ENCODE measurements at places on chromosomes 3 and 15. TPM values are rescaled to one million over a fixed set of nuclear protein-coding genes. Genes with fewer than 3 reads are reported as not detected.

- DNase-seq, result no peak
Observed at GRCh38 chr3:66128623-66129022, 89.9 kb upstream of the MAGI1 start.

- no peak for DNase-seq
Observed at GRCh38 chr15:38733331-38733730, 168.7 kb upstream of the RASGRP1 start.

GAP43 gene
- 1.4 TPM for total RNA-seq

- DNase-seq, result no peak
Observed at GRCh38 chr3:149820183-149820582, 7.2 kb downstream of the RNF13 start.

DNA sequence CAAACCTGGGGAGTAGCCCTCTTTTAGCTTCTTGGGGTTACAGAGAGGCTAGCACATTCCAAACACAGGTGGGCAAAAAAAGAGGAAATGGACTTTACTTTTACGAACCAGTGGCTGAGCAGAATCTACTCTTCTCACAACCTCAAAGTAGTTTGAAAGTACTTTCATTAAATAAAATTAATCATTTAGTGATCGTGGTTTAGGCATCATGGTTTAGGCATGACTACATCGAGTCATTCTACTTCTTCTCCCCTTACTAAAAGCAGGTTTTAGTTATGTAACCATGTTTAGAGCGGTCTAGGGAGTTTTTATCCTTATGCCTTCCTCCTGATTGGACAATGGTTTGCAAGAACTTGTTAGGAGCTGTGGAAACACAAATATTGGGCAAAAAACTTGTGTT, 2.5 kb upstream of the GREM1 start:
- no peak for DNase-seq

DNA sequence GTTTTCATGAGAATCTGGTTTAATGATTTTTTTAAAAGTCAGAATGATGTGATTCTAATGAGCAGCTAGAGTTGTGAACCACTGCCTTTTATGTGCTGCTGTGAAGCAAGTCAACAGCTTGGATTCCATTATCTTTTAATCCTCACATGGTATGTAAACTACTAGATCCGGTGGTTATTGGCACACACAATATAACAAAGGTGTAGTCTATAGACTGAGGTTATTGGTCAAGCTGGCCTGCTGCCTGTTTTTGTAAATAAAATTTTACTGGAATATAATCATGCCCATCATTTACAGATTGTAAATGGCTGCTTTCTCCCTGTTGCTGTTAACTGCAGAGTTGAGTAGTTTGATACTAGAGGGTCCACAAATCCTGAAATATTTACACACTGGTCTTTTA, 103.1 kb downstream of the OTOL1 start:
- DNase-seq, result no peak

- DNase-seq, result no peak
Observed at GRCh38 chr15:85865070-85865684, 70.5 kb upstream of the KLHL25 start.

DNA sequence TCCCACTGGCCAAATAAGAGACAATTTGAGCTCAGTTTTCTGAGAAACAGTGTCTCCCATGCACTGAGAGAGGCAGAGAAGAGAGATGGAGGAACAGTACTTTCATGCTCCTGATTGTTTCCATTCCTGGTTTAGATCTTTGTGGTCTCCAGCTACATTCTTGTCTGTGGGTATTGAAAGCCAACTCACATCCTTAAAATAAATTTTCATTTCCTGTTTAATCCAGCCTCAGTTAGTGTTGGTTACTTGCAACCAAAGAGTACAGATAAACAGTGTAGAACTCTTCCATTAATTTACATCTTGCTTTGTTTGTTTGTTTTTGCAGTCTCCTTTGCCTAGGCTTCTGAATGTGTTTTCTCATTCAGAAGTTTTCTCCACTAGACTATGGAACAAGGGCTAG, 123.7 kb upstream of the CLSTN2 start:
- DNase-seq, result no peak

PIAS1 gene
- total RNA-seq, result 27.1 TPM

DNA sequence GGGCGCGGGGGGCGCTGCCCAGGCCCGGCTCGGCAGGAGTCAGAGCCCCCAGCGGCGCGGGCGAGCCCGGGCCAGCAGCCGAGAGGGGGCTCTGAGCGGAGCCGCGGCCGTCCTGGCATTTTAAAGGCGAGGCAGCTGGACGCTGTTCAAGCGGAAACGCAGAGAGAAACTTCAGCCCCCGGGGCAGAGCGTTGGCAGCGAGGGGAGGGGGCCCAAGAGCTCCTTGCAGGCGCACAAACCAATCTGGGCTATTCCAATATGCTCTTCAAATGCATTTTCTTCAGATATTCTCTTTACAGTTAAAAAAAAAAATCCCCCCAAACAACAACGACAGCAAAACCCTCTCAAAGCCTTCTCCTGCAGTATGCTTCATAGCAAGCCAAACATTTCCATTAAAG, at the start of gene CTXND1:
CTXND1 (minus strand) TSS at position 93 of the 398 bp plus-strand sequence. CDS start 50,264 bp downstream, outside the sequence.
- DNase-seq, result no peak

DNA sequence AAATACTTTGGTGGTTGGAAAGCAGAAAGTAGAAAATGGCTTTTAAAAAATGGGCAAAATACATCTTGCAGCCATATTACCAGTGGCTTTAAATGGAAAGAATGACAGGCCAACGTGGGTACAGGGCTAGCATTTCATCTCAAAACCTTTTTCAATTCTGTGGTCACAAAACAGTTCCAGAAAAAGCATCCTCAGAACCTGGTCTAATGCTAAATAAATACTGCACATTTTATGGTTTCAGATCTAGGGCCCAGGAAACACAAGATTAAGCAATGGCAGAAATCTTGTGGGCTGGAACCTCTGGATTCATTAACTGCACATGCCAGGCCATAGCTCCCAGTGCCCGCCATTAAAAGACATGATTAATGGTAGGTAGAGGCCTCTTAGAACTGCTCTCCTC, 470.2 kb upstream of the RASGRP1 start:
- no peak for DNase-seq

RBP2 gene
- total RNA-seq, result not detected

DNA sequence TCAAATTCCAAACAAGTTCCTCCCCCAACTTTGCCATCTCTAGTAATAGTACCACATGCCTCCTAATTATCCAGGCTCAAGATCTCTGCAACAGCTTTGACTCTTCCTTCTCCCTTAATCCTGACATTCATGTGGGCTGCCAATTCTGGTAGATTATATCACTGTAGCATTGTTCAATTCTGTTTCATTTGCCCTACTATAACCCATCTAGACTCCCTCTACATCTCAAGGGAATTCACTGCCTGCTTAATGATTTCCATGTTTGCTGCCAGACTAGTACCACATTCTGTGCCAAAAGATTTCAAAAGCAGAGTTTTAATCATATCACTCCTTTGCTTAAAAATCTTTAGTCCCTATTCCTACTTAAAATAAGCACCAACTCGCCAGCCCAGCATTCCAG, 34.6 kb upstream of the PPIB start:
- DNase-seq, result no peak

MYEF2 gene
- total RNA-seq, result 6.3 TPM

DNA sequence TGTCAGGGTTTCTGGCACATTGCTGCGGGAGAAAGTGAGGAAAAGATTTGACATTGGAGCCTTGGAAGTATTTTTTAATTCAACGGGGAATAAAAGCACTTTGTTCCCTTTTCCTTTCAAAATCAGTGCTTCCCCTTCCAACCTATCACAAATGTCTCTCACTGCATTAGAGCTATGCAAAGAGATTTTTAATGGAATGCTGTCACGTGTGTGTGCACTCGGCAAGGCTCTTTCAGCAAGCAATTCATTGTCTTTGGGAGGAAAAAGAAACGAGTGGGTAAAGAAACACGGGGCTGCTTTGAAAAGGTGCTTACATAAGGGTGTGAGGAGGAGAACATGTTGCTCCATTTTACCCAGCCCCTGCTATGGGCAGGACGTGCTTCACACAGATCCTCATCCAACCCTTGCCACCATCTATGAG, 490.4 kb upstream of the PROK2 start:
- DNase-seq, result no peak

DNA sequence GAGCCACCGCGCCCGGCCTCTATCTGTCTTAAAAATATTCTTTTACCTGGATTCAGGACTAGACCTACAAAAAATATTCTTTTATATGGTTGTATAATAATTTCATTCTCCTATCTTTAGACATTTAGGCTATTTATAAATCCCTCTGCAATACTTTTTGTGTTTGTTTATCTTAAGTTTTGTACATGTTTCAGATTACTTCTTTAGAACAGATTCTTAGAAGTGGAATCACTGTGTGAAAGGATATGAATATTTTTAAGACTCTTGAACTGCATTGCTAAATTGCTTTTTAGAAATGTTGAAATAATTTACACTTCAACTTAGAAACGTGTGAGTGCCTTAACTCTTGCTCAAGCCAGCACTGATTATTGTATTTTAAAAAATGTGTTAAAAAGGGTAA, 131.3 kb upstream of the PTX3 start:
- no peak for DNase-seq

DNA sequence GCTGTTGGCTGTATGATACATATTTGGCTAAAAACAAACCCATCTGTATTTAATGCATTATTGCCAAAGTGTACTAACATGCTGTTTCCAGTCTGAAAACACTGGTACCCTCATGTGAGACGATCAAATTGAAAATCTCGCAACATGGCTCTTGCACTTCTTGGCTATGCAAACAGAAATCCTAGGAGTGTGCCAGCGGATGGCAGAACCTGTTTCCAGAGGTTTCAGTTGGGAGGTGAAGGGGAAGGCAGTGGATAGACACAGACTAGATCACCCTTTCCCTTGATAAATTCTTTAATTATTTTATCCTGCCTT, 350.3 kb downstream of the TUSC7 start:
- DNase-seq, result no peak

DNA sequence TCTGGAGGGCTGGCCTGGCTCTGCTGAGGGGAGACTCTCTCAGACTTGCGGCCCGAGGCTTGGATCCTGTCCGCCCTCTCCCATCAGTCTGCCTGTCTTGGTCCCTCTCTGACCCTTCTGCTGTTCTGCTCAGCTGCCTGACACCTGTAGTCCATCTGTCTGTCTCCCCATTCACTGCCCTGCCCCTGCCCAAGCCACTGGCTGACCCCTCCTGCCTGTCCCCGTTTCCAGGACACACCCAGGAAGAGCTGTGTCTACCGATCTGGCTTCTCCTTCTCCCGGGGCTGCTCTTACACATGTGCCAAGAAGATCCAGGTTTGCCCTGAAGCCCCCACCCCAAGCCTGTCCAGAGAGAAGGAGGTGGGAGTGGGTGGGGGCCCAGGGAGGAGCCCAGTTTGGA, 18.5 kb downstream of the NT5DC2 start:
- DNase-seq, result no peak

GRCh38 chr3:78818161-78818985, 949.4 kb downstream of the ROBO1 start:
- DNase-seq, result no peak

DNA sequence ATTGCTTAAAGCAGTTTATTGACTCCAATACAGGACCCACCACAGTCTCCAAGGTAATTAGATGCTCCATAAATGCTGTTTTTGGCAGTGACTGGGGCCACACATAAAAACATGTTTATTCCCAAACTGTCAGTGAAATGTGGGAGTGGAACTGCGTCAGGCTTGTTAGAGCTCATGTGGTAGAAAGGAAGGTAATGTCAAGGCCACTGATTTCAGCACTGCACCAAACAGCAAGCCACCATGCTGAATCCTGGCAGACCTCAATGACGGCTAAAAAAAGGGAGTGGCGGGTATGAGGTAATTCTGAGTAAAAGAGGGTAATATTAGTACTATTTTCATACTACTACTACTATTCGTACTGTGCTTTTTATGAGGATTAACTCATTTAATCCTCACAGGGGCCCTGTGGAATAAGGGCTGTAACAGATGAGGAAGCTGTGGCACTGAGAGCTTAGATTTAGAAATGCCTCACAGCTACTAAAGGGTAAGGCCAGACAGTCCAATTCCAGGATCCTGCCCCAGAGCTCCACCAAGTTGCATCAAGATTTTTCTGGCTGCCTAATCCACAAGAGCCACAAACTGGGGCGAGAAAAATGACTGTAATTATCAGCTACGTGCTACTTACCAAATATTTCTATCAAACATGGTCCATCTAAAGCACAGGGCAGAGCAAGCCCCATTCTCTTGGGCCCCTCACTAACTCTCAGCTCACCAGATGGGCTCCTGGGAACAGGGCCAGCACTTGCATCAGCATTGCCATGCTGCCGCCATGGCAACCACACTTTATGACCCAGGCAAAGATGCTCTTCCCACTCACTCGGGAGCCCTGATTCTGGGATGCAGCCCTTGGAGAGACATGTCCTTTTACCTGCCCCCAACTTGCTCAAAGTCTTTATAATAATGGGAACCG, 83.6 kb upstream of the SPATA12 start:
- DNase-seq, result no peak

GRCh38 chr3:59540241-59540640, 490.4 kb upstream of the CFAP20DC start:
- no peak for DNase-seq

DNA sequence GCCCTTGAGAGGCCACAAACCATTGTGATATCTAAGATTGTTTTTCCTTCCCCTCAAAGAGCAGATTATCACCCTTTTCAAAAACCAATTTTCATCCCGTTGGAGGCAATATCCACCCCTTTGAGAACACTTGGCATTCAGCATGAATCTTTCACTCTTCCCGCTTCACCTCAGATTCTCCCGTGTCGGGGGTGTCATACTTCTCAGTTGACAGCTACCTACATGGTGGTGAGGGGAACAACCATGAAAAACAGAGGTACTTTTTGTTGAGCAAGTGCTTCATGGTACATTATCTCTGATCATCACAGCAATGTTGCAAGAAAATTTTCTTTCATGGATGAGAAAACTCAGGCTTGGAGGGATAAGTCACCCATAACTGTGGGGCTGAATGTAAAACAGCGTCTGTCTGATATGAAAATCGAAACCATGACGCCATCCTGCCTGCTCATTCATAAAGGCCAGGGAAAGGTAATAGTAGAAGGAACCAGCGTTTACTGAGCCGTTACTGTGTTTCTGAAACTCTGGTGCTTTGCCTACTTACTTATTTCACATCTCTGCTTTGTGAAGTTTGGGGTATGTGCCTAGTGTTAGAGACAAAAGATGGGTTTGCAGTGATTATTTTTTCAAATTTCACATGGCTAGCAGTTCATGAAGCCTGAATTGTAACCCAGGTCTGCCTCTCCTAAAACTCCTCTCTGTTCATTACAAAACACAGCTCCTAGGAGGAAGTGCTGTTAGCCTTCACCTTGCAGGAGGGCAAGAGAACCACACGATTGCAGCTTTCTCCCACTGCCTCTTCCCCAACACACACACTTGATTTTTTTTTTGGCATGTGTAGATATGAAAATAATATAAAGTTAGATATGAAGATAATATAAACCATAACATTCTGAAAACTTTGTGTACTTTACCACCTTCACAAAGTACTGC, 35.4 kb downstream of the SV2B start:
- no peak for DNase-seq

CD96 gene
- total RNA-seq, result 2.9 TPM

DNA sequence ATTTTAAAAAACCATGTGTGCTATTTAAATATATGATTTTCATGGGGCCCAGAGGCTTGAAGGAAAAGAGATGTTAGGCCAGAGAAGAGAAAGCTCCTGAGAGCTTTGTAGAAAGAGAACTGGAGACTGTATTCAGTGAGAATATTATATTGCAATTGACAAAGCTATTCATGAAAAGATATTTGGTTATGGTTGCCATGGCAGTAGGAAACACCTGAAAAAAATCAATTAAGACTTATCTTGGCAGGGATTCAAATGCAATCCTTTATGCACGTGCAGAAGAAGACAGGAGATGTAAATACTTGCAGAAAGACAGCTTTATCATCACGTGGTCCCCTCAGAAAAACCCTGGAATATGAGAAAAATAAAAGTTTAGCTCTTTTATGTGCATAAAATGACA, 636.0 kb upstream of the TBL1XR1 start:
- DNase-seq, result no peak

Data from left cardiac atrium (tissue), 4 donors.